ENCODE measurements at places on chromosomes 1 and 21. TPM values are rescaled to one million over a fixed set of nuclear protein-coding genes. Genes with fewer than 3 reads are reported as not detected.

Gene PHC2
- polyA plus RNA-seq: 51.1 TPM

- no peak for DNase-seq
Observed at GRCh38 chr1:74593887-74594866, 79.4 kb downstream of the ERICH3 start.

GRCh38 chr1:247493106-247493505 is 35.2 kb upstream of the OR2B11 start:
- DNase-seq: no peak

DNA sequence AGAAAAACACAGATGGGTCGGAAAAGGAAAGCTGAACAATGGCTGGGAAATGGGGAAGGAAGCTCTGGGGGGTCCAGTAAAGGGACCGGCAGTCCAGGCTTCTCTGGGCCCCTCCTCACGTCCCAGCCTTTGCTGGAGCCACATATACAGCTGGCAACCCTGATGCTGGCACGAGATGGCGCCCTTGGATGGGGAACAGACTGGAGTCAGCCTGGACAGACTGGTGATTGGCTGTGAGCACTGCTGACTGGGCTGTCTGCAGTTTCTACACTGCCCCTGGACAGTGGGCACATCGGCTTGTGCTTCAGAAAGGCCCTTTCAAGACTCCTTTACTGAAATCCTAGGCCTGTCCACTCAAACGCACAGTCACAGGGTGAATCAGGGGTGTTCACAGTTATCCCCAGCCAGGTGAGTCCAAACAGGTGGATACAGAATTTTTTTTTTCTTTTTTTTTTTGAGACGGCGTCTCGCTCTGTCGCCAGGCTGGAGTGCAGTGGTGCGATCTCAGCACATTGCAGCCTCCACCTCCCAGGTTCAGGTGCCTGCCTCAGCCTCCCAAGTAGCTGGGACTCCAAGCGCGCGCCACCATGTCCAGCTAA is 31.1 kb upstream of the ZBTB40 start:
- peak; percentile 88 for DNase-seq

All from spleen (tissue), 13 donors.